ENCODE measurements at places on chromosomes 4 and X.

DNA sequence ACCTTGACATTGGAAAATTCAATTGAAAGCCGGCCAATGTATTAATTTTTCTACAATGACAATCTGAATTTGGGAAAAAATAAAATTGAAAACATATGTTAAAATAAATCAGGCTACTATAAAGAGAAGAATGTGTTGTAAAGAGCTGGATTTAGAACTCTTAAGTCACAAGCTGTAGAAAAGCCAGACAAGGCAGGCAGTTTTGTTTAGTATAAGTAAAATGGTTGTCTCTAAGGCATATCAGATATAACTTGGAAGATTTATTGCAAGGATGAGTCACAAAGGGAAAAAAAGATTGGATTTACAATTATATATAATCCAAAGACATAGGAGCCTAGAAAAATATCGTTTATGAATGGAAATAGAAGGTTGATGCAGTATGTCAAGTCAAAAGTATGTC is 549.1 kb upstream of the EPHA5 start:
- DNase-seq: no peak

GRCh38 chr4:24639714-24640113 is 55.4 kb upstream of the DHX15 start:
- DNase-seq: no peak

GRCh38 chr4:10659251-10659650 is 25.3 kb downstream of the CLNK start:
- DNase-seq: no peak

DNA sequence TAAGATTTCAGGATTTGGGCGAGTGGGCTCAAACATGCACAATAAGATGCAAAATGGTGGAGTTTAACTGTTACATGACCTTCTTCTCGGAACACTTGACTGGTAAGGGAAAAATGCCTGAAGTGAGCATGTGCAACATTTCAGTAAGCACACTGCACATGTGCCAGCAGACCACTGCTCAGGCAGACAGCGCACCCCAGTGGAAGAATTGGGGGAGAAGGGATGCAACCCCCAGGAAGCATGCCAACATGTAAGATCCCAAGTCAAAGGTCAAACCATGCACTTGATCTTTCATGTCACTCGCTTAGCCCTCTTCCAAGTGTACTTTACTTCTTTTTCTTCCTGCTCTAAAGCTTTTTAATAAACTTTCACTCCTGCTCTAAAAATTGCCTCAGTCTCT is 256.3 kb downstream of the CENPC start:
- DNase-seq: peak; percentile 27

GRCh38 chr4:180805101-180805500 is 1438.1 kb upstream of the TENM3 start:
- DNase-seq: no peak

- no peak for DNase-seq
Measured at GRCh38 chrX:51098046-51098445, 187.5 kb downstream of the BMP15 start.

GRCh38 chr4:159027535-159027934 is 75.3 kb upstream of the RAPGEF2 start:
- no peak for DNase-seq

DNA sequence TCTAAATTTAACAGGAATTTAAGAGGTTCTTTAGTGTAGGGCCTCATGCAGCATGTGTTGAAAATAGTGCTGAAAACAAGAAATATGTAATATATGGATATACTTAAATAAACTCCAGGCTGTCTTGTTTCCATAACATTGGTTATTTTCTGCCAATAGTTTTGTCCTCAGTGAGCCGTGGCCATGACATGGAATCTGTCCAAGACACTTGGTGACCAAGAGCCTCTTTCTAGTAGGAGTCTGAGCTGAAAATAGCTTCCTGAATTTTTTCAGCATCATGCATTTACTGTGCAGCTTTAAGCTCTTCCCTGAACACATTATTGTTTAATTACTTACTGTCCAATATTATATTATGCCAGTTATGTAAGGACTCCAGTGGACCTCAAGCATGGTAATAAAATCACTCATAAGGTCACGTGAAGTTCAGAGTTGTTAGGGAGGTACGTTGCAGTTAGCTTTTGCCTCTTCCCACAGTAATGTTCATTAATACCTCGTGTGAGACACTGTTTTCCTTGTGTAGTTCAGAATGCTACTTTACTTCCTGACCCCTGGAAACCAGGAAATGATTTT is 488.2 kb downstream of the GRID2 start:
- no peak for DNase-seq

DNA sequence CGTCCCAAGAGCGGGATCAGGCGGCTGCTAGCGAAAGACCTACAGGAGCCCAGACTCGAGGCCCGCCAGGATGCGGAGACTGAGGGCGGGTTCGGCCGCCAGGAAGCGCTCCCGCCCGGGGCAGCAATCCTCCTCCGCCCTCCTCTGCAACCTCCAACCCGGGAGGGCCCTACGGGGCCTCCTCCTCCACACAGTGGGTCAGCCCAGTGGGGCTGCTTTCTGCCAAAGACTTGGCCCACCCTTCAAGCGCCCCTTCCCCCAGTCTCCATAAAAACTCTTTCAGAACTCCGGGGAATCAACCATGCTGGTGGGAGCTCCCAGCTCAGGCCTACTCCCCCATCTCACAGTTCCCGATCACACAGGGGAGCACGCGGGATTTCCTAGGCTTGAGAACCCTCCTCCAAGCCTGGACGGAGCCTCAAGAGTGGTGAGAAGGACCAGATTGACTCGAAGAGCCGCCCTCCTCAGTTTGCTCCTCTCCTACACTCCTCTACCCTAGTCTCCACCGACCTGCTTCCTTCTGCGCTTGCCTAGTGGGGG is 77.5 kb downstream of the RLIM start:
- peak; percentile 44 for DNase-seq

- no peak for DNase-seq
Measured at GRCh38 chrX:71565474-71566041, 12.7 kb upstream of the GCNA start.

DNA sequence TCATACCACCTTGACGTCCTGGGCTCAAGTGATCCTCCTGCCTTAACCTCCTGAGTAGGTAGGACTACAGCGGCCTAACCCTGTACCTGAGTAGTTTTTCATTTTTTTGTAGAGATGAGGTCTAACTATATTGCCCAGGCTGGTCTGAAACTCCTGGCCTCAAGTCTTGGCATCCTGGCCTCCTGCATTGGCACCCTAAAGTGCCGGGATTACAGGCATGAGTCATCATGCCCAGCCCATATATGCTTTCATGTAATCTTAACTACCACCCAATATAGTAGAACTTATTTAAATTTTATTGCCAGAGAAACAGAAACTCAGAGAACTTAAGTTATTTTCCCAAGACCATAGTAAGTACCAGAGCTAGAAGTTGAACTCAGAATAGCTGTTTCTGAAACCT is 27.1 kb downstream of the AFM start:
- no peak for DNase-seq

GRCh38 chrX:99353412-99353811 is 1056.7 kb downstream of the PCDH19 start:
- DNase-seq: no peak

DNA sequence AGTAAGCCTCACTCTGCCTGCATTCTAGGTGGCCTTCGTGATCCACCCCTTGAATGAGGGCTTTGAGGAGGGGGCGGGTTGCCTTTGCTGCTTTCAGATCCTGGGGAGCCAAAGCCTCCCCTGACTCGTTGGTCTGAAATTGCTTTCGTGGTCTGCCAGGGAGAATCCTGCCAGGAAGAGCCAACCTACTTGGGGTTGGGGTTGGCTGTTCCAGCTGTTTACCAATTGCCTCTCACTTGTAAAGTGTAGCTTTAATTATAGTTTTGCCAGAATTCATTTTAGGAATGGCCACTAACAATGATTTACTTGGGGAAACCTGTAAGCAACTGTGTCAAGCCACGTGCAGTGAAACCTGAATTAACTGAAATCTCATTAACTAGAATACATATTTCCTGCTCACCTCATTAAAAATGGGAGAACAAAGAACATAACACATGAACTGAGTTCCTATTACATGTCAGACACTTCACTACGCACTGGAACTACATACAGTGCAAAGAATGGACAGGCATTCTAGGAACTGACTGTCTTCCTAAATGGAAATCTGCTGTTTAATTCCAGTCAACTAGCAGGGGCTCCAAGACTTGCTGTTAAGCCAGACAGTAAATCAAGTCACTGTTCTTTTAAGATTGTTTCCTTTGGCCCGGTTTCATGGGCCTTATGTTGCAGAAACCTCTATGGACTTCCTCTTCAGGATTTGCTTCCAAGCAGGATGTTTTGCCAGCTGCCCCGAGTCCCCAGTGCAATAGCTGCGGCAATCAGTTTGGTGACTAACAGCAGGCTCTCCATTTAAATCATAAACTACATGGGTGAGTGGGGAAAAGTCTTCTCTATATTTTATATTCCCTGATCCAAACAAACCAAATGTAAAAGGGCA is 16.4 kb upstream of the NKRF start:
- no peak for DNase-seq

- DNase-seq: no peak
Measured at GRCh38 chr4:168514249-168514852, 17.5 kb downstream of the PALLD start.

DNA sequence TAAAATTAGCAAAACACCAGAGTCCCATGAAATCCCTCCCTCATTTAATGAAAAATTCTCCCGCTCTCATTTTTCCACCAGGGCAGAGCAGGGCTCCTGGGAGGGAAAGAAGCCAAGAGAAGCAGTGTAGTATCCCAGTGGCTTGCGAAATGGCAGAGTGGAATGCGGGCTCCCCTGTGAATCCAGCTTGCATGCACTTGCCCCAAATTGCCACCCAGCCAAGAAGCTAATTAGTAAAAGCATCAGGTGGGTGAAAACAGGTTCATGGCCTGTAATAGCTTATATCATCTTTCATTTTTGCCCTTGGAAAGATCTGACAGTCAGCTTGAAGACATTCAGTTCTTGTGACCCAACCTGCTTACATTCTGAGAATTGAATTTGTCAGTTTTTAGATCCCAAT is 10.1 kb downstream of the AMOT start:
- no peak for DNase-seq

DNA sequence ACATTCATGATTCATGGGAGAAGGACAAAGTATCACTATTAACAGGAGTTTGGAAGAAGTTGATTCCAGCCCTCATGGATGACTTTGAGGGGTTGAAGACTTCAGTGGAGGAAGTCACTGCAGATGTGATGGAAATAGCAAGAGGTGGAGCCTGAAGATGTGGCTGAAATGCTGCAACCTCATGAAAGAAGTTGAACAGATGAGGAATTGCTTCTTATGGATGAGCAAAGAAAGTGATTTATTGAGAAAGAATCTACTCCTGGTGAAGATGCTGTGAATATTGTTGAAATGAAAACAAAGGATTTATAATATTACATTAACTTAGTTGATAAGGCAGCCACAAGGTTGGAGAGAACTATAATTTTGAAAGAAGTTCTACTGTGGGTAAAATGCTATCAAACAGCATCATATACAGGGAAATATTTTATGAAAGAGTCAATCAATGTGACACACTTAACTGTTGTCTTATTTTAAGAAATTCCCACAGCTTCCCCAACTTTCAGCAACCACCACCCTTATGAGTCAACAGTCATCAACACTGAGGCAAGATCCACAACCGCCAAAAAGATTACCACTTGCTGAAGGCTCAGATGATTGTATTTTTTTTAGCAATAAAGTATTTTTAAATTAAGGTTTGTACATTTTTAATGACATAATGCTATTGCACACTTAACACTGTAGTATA is 302.6 kb downstream of the CBLL2 start:
- no peak for DNase-seq

- DNase-seq: no peak
Measured at GRCh38 chrX:34147345-34147744, 15.2 kb upstream of the FAM47A start.

GRCh38 chrX:12988797-12989196 is 13.9 kb downstream of the TMSB4X start:
- no peak for DNase-seq

- no peak for DNase-seq
Measured at GRCh38 chrX:131607792-131608369, 64.0 kb downstream of the OR13H1 start.

- no peak for DNase-seq
Measured at GRCh38 chr4:168876106-168876505, 133.9 kb downstream of the CBR4 start.

GRCh38 chr4:147791341-147791740 is 59.5 kb downstream of the ARHGAP10 start:
- DNase-seq: no peak

- peak; percentile 53 for DNase-seq
Measured at GRCh38 chrX:136577552-136577951, 45.5 kb downstream of the VGLL1 start.

GRCh38 chr4:76022677-76023076 is 620 bp downstream of the CXCL10 start:
- DNase-seq: no peak

DNA sequence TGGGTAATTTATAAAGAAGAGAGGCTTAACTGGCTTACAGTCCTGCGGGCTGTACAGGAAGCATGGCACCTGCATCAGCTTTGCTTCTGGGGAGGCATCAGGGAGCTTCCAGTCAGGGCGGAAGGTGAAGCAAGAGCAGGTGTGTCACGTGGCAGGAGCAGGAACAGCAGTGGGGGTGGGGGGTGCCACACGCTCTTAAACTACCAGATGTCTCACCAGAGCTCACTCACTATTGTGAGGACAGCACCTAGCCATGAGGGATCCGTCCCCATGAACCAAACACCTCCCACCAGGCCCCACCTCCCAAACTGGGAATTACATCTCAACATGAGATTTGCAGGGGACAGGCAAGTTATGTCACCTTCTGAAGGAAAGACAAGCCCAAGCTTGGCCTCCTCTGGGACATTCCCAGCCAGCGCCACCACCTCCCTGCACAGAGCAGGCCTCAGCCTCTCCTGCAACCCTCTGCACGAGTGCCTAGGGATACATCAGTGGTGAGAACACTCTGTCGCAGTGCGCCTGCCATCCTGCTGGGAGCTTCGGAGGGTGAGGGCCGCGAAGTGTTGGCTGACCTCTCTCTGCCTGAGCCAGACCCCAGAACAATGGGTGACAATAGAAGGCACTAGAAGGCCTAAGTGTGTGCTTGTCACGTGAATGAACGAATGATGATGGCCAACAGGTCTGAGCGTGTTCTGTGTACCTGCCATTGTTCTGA is 244.3 kb downstream of the EVC2 start:
- no peak for DNase-seq

GRCh38 chr4:127155116-127155515 is 477.6 kb upstream of the INTU start:
- no peak for DNase-seq

DNA sequence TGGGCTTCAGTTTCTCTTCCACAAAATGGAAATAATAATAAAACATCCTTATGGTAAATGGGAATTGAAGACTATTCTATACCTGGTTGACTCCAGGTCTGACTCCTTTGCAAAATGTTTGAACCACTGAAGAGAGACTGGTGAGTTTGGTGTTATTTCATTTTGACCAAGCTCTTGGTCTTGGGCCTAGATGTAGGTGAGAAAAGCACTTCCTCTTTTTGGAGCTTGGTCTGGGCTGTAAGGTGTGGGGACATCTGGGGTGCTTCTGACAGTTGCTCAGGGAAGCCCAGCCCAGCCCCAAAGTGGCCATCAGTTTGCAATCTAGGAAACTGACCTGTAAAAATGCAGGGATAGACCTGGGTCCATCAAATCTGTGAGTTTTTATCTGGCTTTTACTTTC is 26.8 kb upstream of the SOD3 start:
- no peak for DNase-seq

GRCh38 chr4:127370604-127371003 is 262.2 kb upstream of the INTU start:
- DNase-seq: no peak

- peak; percentile 15 for DNase-seq
Measured at GRCh38 chrX:123961268-123962005, at the start of gene STAG2. Gene STAG2, plus strand, starts transcription at chrX:123961706. Its CDS starts 60,922 bp downstream, at chrX:124022628.
